ENCODE measurements at places on chromosomes 4 and X.

DNA sequence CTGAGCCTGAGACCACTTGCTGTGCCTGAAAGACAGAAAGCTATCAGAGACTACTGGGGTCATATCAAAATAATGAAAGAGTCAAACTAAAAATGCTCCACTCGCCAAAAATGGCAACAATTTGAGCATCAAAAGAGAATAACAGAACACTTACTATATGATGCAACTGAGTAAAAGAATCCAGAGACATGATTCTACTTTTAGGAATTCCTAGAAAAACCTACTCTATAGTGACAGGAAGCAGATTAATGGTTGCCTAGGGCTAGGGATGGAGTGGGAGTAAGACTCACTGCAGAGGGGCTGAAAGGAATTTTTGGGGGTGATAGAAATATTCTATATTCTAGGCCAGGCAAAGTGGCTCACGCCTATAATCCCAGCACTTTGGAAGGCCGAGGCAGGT is 29.4 kb upstream of the SLAIN2 start:
- no peak for DNase-seq

- no peak for DNase-seq
Measured at GRCh38 chr4:41039317-41039716, 175.0 kb downstream of the APBB2 start.

GRCh38 chr4:185894481-185894880 is 82.5 kb upstream of the SORBS2 start:
- no peak for DNase-seq

DNA sequence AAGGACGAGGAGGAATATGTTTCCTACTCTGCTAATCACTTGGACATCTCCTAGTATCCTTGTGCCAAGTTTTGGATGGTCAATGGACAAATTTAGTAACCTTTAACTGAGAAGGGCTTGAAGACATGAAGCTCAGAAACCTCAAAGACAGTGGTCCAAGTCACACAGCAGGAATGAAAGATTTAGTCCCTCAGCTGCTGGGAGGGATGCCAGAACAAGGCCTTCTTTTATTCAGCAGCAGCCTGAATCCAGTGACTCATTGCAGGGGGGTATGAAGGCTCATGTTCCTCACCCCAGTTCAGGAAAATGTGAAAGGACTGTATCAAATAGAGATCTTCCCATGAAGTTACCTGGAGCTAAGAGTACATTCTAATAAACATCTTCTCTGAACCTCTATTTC is 214.9 kb upstream of the UGT8 start:
- DNase-seq, result no peak

GRCh38 chr4:153327247-153327646 is 17.2 kb upstream of the MND1 start:
- DNase-seq, result no peak

GRCh38 chrX:123303429-123303828 is 119.4 kb downstream of the GRIA3 start:
- no peak for DNase-seq

DNA sequence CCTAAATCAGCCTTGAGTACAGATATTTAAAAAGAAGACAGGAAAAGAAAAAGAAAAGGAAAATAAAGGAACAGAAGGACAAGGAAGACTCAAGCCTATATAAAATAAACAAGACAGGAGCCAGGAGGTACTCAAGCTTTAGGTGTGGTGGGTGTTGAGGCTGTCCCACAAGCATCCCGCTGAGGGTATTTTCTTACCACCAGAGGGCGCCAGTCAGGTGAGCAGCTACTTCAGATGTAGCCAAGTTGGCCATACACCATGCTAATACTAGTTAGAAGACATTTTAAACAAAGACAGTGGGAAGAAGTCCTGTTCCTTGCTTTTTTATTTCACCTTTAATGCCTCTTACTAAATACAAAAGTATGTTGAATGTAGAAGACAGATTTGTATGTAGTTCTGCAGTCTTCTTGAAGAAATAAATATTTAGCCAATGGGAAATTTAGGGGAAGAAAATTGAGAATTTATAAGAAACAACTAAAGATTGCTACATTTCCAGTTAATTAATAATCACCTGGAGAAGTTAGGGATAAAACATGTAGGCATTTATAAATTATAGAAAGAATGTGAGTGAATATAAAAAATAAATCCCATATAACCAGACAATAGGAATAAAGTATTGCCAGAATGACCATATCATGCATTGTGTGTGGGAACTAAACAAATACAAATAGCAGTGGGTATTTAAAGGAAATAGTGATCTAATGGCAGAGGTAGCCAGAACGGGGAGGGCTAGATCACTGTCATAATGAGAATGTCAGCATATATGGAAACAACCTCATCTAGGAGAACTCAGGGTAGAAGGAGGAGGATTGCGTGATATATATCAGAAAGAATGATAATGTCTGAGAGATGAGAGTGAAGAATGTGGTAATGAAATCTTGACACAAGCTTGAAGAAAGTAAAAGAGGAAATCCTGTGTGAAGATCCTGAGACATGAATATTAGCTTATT is 71.0 kb downstream of the MTHFD2L start:
- DNase-seq, result peak; percentile 66

DNA sequence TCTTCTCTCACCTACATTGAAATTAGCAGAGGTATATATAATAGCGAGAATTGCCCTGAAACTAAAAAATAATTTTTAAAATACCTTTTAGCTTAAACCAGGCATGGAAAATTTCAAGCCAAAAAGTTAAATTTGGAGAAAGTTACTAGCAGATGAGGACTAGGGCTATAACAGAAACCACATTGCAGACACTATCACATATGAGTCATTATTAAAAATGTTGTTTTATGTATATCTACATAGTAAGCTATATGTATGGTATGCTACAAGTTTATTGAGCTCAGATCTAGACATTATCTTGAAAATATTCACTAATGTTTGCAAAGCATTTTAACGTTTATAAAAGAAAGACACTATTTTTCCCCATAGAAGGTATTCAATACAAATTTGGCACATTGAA is 147.8 kb downstream of the PAPSS1 start:
- no peak for DNase-seq

- no peak for DNase-seq
Measured at GRCh38 chr4:7819446-7819845, 120.2 kb downstream of the AFAP1 start.

DNA sequence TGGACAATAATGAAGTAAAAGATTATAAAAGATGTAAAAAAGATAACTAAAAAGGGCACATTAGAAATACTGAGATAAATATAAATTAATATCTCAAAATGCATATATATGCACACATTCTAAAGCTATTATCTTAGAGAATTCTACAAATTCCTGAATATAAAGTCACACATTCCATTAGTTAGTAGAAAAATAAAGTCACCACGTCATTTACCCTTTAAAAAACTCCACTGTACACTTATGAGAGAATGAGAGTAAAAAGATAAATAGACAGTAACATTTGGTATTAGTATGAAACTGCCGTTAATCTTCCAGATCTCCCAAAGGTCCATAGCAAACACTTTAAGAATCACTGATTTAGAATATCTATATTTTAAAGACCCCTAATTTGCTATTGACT is 67.2 kb upstream of the IL15 start:
- no peak for DNase-seq

DNA sequence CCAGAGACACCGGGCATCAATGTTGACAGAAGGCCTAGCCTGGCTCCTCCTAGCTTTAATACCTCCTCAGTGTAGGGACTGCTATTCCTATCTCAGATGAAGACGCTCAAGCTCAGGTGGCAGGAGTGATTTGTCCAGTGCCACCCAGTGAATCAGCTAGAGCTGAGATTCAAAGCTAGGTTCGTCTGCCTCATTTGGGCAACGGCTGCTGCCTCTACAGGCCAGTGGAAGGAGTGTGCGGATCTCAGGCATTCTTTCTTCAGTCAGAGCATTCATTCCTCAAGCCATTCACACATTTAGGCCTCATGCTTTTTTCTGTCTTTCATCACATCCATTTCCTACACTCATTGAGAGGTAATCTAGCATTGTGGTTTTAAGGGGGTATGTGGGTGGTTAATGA is 7.3 kb downstream of the TSR2 start:
- no peak for DNase-seq

- no peak for DNase-seq
Measured at GRCh38 chr4:7323872-7324650, 110.7 kb downstream of the PSAPL1 start.

GRCh38 chrX:11589641-11590040 is 76.1 kb downstream of the ARHGAP6 start:
- DNase-seq, result no peak

DNA sequence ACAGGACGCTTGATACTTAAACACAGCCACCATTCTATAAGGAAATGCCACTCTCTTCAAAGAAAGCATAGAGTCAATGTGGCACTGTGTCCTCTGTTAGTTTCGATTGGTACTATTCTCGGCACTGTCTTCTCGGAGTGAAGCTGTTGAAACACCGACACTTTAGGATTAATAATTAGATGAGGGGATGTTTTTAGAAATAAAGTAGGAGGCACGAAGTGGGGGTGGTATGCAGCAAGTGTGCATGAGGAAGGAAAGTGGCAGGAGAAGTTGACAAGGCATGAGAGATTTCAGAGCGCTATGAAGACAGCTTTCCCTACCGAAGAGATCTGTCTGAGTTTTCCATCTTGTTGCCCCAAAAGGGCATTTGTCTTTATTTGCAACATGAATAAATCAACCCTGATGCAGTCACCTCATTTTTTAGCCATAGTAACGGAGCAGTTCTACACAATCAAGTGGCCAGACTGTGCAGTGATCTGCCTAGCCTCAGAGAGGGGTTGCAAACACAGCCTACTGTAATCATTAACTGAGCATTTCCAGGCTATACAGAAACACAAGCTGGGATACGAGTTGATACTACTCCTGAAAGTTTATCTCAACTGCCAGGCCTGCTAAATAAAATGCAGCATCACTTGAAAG is 8.3 kb downstream of the GPRIN3 start:
- DNase-seq, result no peak

- DNase-seq, result no peak
Measured at GRCh38 chr4:47002580-47002979, 9.2 kb upstream of the GABRA4 start.

DNA sequence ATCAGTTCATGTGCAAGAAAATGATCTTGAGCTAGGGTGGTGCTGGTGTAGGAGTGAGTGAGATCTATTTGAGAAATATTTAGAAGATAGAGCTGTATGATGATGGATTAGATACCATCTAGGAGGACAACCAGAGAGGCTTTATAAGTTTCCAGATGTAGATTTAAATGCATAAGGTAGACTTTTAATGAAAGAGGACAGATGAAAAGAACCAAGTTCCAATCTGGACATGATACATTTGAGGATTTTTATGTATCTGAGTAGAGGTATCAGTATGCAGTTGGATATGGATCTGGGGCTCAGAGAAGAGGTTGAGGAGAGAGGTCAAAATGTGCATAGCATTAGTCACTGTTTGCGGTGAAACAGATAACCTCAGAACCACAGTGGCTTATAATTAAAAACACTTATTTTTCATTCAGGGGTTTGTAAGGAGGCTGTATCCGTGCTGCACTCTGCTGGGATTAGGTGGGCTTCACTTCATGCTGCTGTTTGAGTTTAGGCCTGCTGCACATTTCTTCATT is 348.7 kb downstream of the BMPR1B start:
- no peak for DNase-seq

GRCh38 chr4:183448436-183448835 is 4.0 kb downstream of the CDKN2AIP start:
- DNase-seq, result no peak

DNA sequence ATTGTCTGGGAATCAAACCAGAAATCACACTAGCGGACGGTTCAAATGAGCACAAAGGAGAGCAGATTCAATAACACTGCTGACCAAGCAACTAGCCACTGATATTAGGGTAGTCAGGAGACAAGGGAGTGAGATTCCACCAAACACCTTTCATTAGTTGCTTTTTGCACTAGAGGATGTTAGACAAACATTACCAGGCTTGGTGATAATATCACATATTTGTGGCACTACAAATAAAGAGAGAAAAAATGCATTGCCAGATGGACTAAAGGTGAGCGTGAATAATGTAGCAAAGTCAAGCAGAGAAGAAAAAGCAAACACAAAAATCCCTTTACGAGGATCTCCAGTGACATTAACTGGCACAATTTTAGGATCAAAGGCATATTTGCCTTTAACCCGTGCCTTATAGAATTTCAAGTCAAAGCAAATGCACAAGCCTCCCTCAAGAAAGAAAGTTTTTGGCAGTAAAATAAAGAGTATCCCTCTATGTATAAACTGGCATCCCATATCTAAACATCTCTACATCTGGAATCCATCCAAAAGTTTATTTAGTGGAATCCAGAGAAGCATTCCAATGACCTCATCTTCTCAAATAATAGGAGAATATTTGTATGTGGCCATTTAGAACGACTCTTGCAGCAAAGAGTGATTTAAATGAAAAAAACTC is 290.9 kb downstream of the KCTD8 start:
- DNase-seq, result no peak

DNA sequence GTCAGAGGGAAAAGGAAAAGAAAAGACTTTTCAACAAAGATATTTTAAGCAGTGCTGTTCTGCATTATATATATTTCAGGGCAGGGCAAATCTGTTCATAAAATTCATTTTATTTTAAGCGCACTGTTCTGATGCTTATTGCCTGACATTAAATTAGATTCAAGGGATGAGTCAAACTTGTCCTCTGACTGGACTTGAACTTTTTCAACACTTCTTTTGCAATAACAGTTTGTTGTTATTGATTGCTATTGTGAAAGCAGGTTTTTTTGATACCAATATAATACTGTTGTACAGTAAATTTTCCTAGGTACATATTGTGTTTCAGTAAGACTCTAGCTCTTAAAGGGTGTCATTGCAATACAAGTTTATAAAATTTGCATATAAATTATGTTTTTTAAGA is 481.3 kb downstream of the NAF1 start:
- no peak for DNase-seq

DNA sequence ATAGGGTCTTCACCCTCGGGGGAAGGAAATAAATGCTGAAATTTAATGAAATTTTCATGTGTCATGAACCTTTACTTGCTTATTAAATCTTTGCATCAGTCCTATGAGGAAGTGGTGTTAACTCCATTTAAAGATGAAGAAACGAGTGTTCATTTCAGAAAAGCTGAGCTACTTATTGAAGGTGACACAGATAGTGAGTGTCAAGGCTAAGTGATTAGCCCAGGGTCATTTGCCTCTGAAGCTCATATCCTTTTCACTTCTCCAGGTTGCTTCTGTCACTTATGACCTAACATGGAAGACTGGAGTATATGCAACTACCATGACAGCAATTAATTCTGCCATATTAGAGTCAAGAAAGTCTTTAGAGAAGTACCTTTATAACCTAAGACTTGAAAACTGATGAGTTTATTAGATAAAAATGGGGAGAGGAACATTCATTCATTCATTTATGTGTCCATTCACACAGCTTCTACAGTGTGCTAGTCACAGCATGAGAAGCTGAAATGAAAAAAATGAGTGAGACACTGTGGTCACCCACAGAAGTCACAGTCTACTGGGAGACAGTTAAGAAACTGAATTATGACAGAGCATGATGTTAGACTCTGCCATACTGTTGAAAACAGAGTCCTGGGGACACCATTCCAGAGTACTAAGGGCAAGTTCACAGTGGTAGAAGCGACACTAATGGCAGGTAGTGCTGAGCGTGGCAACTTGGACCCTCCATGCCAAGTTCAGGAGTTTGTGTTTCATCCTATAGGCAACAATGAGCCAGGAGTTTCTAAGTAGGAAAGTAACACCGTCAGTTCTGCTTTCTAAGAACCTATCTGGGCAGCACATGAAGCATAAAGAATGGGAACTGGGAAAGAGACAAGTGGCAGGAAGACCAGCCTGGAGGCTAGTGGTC is 21.3 kb downstream of the ALPK1 start:
- no peak for DNase-seq

- DNase-seq, result no peak
Measured at GRCh38 chr4:160238790-160239189, 1135.9 kb downstream of the RAPGEF2 start.

GRCh38 chrX:108772549-108772948 is 36.2 kb upstream of the IRS4 start:
- DNase-seq, result no peak

Data from CD14-positive monocyte (primary cell).